ENCODE measurements at places on chromosomes 13 and 19.

DNA sequence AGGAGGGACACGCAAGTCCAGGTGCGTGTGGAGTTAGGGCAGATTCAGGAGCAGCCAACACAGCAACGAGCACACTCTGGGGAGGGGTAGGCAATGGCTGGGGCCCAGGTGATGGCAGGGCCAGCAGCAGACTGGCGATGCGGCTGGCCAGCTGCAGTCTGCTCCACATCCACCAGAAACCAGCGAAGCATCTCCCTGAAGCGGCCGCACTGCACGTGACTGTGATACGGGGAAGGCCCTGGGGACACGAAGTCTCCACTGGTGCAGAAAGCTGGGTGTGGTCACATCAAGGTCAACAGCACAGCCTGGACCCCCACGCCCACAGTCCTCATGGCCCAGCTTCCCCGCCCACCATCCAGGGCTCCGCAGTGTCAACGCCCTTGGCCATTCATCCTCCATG is 21.3 kb upstream of the EPHX3 start:
- DNase-seq: no peak

GRCh38 chr13:64506246-64506645 is 2723.9 kb downstream of the PCDH9 start:
- no peak for DNase-seq

GRCh38 chr13:99972190-99972731 is 694 bp upstream of the ZIC5 start:
- DNase-seq: no peak

- no peak for DNase-seq
Measured at GRCh38 chr13:63124863-63125262, 1709.2 kb upstream of the PCDH20 start.

DNA sequence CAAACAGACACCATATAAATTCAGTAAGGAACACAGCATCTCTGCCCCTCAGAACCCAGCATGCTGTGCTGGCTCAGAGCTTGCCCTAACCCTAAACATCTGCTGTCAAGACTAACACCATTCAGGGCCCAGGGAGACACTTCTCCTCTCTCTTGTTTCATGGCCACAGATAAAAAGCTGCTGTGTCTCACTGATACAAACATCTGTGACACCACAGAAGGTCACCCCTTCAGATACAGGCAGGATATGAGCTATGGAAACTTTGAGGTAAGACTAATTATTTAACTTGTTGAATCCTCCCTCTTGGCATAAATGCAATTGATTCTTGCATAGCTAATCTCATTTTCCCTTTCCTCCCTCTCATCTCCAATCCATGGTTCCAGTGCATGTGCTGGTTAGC is 61.6 kb upstream of the GPR12 start:
- no peak for DNase-seq

DNA sequence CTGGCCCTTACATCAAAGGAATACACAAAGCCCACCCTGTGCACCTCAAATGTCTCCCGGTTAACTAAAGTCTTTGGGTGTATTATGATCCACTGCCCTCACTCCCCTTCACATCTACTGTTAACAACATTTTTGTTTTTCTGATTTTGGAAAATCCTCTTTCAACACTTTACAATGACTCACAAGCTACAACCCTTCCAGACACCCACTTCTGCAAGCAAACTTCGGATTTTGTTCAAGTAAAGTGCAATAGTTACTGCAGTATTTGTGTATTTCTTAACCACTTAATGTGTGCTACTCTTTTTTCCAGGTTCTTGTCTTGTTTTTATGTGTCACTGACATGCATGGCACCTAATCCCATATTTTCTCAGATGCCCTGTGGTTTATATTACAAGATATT is 101.1 kb downstream of the EDNRB start:
- DNase-seq: no peak

GRCh38 chr19:41967054-41967783 is 8.1 kb upstream of the RABAC1 start:
- DNase-seq: no peak

DNA sequence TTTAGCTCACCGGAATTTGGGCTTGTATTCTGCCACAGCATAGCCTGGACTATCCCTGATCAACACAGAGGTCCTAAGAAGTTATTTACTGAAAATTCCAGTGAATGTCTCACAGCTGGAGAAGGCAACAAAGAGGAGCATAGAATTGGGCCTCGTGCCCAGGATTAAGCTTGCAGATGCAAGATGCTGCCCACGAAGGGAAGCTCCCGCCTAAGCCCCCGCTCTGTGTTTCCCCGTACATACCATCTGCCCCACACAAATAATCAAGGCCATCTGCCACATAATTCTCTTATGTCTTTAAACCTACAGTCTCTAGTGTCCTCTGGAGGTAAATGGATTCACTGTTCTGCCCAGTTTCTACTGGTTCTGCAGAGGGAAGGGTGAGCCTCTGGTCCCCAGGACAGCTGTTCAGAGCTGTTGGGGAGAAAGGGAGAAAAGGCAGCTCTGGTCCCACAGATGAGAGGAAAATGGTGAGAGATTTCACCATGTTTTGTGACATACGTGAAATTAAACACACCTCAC is 7.4 kb upstream of the TPP2 start:
- no peak for DNase-seq

- no peak for DNase-seq
Measured at GRCh38 chr19:18895038-18895823, 727 bp downstream of the CERS1 start.

DNA sequence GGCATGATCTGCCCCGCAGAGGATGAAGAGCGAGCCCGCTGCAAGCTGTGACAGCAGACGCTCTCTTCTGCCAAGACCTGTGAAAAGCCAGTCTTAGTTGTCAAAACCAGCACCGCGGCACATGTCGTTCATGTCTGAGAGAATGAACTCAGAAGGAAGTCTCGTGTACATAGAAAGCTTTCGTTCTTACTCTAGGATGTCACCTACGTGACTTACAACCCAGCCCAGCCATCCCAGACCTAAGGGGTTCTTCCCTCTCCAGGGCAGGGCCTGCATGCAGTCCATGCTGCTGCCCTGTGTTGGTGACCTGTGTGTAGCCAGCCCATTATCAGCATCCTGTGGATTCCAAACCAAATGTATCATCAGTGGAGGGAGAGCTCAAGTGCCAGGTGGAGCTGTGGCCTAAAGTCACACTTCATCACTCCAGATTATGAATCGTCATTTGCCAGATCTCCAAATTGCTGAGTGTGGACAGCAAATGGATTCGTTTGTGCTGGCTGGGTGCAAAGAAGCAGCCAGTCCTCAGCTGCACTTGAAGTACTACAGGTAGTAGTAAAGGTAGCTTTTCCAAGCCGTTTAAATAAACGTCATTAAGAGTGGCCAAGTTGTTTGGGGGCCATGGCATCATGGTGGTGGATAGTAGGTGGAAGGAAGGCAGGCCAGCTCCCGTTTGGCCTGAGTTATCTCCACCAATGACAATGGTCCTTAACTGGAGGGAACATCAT is 73.9 kb upstream of the GPR183 start:
- peak; percentile 78 for DNase-seq

DNA sequence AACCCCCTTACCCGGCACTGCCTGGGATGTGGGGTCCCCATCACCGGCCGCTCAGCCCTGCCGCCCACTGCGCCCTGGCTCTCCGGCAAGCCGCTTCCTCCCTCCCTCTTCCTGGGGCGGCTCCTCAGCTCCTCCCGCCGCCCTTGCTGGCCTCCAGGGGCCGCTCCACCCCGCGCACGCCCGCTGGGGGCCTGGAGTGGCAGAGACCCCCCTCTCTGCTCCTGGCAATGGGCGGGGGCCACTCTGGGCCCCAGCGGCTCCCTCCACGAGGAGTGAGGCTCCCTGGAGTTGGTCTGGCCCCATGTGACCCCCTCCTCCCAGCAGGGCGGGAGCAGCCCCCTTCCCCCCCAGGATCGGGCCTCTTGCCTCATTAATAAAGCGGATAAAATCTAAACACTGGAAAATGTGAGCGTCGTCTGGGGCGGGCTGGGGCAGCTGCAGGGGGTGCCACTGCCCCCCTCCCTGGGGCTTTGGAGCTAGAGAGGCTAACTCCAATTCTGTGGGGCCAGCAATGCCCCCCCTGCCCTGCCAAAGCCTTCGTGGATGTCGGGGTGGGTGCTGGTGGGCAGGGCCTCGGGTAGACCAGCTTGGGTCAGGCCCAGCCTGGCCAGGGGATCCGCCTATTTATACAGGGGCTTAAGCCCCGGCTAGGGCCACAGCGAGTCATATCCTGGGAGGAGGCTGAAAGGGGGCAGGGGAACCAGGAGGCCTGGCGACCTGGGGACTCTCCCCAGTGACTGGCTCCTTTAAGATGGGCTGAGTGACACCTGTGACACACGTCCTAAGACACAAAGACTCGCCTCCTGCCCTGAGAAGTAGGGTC is at the start of gene PTGER1:
PTGER1 (minus strand) TSS at position 104 of the 823 bp plus-strand sequence. CDS start 1,034 bp downstream, outside the sequence.
- DNase-seq: peak; percentile 62

DNA sequence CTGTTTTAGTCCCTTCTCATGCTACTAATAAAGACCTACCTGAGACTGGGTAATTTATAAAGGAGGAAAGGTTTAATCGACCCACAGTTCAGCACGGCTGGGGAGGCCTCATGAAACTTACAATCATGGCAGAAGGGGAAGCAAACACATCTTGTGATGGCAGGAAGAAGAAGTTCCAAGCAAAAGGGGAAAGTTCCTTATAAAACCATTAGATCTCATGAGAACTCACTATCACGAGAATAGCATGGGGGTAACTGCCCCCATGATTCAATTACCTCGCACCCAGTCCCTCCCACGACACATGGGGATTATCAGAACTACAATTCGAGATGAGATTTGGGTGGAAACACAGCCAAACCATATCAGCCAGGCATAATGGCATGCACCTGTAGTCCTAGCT is 13.0 kb upstream of the STRN4 start:
- no peak for DNase-seq

- DNase-seq: no peak
Measured at GRCh38 chr13:45733361-45733760, 31.2 kb downstream of the CBY2 start.

DNA sequence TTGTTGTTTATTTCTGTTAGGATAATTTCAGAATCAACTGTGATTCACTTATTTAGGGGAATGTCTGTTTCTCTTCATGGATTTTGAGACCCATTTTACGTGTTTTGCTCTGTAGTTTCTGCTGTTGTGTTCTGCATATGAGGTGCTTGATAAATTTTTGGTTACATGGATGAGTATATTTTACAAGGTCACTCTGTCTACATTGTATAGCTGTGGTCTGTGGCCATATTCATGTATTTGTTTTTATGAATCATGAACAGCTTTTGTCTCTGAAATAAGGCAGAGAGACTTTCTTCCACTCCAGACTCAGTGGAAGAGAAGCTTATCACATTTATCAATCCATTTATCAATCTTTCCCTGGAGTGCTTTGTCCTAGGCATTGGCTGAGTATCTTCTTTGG is 56.6 kb downstream of the PDS5B start:
- no peak for DNase-seq

GRCh38 chr19:5091018-5091683 is 122.2 kb downstream of the KDM4B start:
- DNase-seq: no peak

GRCh38 chr19:35281303-35281702 is 1.0 kb upstream of the HAMP start:
- DNase-seq: no peak

- peak; percentile 84 for DNase-seq
Measured at GRCh38 chr13:24264976-24265375, 44.4 kb upstream of the C1QTNF9 start.

DNA sequence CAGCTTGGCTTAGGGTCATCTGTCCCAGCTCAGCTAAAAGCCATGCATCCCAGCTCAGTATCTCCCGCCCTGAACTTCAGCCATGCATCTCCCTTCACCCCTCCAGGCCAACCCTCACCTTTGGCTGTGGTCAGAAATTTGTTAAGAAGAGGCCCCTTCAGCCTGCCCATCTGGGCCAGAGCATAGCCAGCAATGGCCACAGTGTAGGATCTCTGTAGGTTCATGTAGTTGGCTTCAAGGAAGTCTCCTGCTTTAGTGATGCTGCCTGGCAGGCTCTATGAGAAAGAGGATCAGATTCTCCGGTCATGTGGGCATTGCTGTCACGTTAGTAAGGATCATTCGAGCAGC is 16.6 kb upstream of the TNFSF14 start:
- DNase-seq: no peak

- DNase-seq: peak; percentile 90
Measured at GRCh38 chr19:34345947-34346351, 19.0 kb upstream of the GPI start.

DNA sequence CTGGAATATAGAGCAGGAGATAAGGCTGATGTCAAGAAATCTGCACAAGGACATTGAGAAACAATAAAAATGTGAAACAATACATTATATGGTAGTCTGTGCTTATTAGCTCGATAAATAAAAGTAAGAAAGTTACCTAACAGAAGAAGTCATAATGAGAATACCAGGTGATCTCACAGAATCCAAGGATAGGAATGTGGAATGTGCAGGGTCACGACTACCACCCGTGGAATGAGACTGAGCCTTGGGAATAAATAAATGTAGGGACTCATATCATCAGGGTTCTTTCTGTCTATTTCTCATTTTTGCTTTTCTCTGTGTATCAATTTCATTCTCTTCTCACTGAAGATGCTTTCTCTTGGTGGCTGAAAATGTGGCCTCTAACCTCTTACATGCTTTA is 26.0 kb upstream of the KBTBD7 start:
- no peak for DNase-seq
